HEK293T (cell line): ENCODE measurements at places on chromosomes 3 and 15.

GRCh38 chr3:104785947-104786346 is 580.8 kb upstream of the ALCAM start:
- DNase-seq, result no peak

DNA sequence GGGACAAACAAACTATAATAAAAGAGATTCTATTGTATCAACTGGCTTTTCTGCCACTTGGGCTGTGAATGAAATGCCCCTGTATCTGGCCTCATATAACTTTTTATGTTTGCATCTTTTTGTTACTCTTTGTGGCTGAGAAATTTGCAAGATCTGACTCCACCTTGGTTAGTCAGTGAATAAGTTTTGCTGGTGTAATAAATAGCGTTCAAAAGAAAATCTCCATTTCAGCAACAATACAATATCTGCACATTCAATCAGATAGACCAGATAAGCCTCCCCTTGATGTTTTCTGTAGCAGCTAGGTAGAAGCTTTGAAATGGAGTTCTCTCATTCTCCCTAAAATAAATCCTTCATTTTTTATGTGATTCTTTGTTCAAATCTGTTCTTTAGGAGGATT is 12.0 kb downstream of the TRAT1 start:
- DNase-seq, result no peak

- DNase-seq, result no peak
Measured at GRCh38 chr3:71103430-71103921, 480.1 kb downstream of the FOXP1 start.

DNA sequence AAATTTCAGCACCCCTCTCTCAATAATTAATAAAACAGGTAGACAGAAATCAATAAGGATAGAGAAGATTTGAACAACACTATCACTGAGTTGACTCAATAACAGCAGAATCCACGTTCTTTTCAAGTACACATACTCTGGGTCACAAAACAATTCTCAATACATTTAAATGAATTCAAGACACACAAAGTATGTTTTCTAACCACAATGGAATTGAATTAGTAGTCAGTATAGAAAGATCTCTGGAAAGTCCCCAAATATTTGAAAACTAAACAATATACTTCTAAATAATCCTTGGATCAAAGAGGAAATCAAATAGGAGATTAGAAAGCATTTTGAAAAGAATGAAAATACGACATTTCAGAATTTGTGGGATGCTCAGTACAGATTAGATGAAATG is 40.0 kb downstream of the TKT start:
- DNase-seq, result no peak

- no peak for DNase-seq
Measured at GRCh38 chr15:90844696-90845095, 23.7 kb upstream of the FURIN start.

GRCh38 chr3:123745184-123745855 is 138.8 kb downstream of the MYLK start:
- DNase-seq, result no peak

- no peak for DNase-seq
Measured at GRCh38 chr3:126672340-126672739, 17.4 kb upstream of the TXNRD3 start.

GRCh38 chr3:133330065-133330464 is 69.8 kb upstream of the BFSP2 start:
- peak; percentile 26 for DNase-seq

DNA sequence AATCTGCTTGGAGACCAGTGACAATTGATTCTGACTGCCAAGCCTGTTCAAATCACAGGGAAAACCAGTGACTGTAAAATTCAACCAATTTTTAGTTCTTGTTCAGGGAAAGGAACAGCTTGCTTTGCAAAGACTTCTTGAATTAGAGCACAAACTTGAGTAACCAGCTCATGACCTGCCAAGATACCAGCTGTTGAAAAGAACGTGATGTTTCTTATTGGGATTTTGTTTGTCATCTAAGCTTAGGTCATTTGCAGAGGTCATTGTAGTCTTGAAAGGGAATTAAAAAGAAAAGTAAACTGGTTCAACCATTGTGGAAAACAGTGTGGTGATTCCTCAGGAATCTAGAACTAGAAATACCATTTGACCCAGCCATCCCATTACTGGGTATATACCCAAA is 428.2 kb downstream of the GRM7 start:
- DNase-seq, result no peak

GRCh38 chr3:64730681-64731080 is 42.9 kb upstream of the ADAMTS9 start:
- DNase-seq, result no peak

GRCh38 chr15:68789091-68789490 is 31.6 kb downstream of the ANP32A start:
- no peak for DNase-seq

GRCh38 chr3:57064572-57064971 is 4.1 kb downstream of the SPATA12 start:
- no peak for DNase-seq

DNA sequence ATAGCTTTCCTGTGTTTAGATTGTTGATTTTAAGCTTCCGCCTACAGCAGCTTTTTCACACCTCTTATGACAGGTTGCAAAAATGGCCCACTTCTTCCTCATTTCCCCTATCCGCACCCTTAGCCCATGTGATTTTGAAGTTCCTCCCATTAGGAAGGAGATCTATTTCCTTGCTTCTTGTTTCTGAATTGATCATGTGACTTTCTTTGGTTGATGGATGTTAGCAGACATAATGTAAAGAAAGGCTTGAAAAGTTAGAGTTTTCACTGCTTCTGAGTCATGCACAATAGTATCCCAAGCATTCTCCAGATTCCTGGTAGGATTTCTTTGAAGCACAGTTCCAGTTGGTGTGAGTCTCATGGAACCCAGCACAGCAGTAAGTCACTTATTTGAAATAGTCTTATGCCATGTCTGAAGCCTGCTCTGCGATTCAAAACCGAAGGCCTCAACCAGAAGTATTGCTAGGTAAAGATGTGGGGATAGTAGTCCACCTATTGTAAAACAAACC is 76.6 kb downstream of the EDEM1 start:
- no peak for DNase-seq

- DNase-seq, result no peak
Measured at GRCh38 chr3:14077310-14077709, 47.4 kb downstream of the CHCHD4 start.

DNA sequence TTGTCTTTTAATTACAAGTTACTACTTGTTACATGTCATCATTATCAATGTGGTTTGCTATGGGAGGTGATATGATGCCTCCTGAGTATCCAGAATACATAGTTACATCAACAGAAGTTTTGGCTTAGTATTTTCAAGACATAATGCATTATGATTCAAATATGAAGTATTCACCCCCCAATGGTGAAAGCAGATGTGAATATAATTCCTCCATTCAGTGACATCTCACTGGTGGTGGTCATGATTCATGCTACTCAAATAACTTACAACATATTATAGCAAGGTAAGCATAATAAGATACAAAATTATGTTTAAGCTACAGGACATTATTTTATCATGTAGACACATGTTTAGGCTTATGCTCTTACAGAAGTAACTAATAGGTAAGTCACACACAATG is 34.9 kb upstream of the TTBK2 start:
- no peak for DNase-seq

GRCh38 chr3:8486434-8486833 is 15.2 kb upstream of the LMCD1 start:
- no peak for DNase-seq

DNA sequence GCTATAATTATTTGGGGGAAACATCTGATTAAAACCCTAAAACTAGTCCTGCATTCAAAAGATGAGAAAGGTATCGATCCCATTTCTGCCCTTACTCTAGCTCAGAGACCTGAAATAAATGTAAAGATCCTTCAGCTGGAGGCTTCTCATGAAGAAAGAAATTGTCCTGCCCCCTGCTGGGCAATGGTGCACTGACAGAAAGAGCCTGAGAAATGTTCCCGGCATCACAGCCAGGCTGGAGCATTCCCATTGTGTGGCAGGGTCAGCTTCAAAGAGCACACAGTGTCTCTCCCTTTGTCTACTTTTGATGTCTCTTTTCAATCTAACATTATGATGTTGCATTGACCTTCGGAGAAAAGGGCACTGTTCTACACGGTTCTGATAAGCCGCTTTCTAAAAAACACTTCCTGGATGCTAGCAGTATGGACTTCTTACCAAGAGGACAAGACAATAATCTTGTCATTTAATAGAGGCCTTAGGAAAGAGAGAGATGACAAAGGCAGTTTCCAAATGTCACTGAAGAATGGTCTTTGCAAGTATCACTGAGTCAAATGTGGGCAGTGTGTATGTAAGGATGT is 287.5 kb downstream of the MAGI1 start:
- peak; percentile 63 for DNase-seq

GRCh38 chr3:126845920-126846715 is 136.8 kb upstream of the PLXNA1 start:
- DNase-seq, result no peak

- no peak for DNase-seq
Measured at GRCh38 chr3:127252446-127252845, 35.4 kb downstream of the PRR20G start.

DNA sequence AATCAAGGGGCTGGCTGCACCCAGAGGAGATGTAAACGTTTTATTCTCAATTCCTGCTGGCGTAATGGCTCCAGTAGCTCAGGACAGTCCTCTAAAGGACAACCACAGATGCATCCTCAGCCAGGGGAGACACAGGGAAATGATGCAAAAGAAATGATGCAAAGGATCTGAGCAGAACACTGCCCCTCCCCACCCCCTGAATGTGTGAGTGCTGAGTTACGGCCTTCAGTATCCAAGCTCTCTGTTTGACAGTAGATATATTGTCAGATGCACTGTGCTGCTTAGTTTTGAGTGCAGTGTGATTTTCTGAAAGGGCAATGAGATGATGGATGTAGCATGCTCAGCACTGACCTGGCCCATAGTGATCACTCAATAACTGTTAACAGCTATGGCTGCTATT is 41.4 kb upstream of the CTDSPL start:
- no peak for DNase-seq

- DNase-seq, result no peak
Measured at GRCh38 chr15:99438224-99438585, 127.6 kb upstream of the MEF2A start.

DNA sequence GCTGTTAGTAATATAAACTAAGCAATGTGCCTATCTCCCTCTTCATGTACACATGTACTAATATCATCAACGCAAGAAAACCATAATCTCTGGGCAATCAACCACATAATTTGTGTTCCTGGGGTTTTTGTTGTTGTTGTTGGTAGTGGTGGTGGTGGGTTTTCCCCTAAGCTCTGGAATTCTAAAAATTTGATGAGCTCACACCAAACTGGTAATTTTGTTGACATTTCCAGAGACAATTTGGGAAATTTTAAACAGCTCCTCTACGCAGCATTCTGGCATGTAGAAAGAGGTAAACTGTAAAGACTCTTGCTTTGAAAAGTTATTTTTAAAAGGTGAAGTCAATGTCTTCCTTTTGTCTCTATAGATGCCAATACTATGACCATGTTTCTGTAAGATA is 126.7 kb downstream of the IGSF11 start:
- no peak for DNase-seq

- no peak for DNase-seq
Measured at GRCh38 chr15:70538278-70538677, 225.1 kb downstream of the UACA start.

- no peak for DNase-seq
Measured at GRCh38 chr15:52670087-52670486, 9.1 kb downstream of the ATOSA start.

GRCh38 chr3:194133661-194134230 is 2.2 kb upstream of the HES1 start:
- DNase-seq, result no peak

- DNase-seq, result no peak
Measured at GRCh38 chr3:182389071-182389815, 404.1 kb upstream of the ATP11B start.

- DNase-seq, result no peak
Measured at GRCh38 chr3:191894406-191894805, 433.4 kb downstream of the PYDC2 start.

DNA sequence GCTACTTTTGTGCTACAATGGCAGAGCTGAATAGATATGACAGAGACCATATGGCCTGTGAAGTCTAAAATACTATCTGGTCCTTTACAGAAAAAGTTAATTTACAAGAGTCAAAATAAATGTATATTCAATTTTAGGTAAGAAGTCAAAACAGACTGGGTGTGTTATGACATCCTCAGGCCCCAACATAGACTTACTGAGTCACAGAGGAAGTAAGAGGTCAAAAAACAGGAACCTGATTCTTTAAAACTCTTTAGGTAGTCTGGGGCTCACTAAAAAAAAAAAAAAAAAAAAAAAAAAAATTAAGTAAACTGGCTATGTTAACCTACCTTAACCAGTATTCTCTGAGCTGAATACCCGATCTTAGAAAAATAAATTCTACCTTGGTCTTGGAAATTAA is 13.1 kb downstream of the DNAAF4 start:
- no peak for DNase-seq

- DNase-seq, result no peak
Measured at GRCh38 chr15:58908550-58909309, 24.7 kb downstream of the SLTM start.
